ENCODE measurements at places on chromosomes 16 and 17.

DNA sequence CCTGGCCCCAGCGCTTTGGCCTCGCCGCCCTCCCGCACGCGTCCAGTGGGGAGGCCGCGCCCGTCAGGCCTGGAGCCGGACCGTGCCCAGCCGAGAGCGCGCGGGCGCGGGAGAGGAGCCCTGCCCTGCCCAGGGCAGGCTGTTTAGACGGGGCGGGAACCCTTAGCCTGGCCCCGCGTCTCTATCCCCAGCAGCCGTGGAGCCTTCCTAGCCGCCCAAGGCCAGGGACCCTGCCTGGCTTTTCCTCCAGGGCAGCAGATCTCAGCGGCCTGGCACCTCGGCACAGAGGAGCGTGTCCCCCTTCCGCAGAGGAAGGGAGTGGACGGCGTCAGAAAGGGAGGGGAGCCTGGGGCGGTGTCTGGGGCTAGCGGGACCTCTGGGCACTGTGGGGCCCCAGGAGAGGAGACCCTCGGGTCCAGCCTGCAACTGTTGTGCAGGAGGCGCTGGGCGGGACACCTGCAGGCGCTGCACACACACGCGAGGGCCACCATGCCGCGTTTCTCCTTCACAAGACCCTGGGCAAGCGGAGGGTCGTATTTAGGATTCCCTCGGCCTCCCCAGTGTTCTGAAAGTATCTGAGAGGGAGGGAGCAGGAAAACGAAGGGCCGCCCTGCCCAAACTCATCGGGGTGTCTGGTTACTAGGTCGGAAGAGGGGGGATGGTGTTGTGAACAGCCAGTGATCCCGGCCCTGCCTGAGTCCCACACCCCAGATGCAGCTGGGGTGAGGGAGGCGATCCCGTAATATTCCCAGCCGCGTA is 2.3 kb upstream of the NPTX1 start:
- DNase-seq = no peak

DNA sequence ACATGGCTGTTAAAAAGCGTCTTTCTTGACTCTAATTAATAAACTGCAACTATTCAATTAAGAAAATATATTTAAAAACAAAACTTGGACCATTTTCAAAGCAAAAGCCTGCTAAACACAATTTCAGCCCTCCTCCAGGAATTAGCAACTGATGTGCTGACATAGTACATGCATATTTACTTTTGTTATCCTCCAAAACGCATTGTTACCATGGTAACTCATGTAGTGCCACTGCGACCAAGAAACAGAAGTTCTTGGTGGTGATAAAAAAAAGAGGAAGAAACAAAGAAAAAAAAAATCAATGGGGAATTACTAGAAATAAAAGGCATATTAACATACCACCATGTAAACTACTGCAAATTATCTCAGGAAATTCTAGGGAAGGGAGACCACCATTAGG is 793.4 kb upstream of the CDH8 start:
- no peak for DNase-seq

- no peak for DNase-seq
Measured at GRCh38 chr17:77453613-77454241, 313.0 kb downstream of the SEC14L1 start.

- no peak for DNase-seq
Measured at GRCh38 chr16:87678618-87679017, 76.3 kb downstream of the JPH3 start.

- DNase-seq = peak; percentile 89
Measured at GRCh38 chr17:14308965-14309879, 8.3 kb downstream of the HS3ST3B1 start.

DNA sequence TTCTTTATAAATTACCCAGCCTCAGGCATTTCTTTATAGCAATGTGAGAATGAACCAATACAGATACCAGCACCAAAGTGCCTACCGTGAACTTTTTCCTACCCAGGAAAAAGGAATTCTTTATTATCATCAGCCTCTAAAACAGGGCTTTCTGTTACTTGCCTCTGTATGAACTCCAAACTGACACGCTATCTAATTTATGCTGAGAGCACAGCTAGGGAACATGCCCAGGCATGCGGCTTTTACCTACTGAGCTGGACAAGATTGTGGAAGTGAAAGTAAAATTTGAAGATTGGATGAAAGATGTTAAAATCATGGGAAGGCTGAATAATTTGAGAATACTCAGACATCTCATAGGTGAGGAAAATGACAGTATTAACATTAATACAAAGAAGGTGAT is 24.4 kb upstream of the ADCY9 start:
- DNase-seq = no peak

DNA sequence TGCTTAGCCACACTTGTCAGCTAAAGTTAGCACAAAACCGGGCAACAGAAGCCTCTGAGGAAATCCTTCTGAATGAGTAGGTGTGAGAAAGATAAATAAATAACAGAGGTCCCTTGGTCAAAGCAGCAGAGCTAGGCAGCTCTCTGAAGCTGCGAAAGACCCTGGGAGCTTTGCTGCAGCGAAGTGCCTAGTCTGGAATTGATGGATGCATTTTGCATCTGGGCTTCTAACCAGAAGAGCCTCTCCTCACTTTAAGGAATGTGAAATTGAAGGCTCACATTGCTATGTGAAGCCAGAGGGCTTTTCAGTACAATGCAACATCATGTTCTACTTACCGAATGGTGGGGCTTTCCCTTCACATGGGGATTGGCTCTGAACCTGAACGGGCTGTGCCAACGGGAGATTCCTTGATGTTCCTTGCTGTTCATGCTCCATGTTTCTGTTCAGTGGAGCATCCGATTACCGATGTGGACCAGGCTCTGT is 274.6 kb downstream of the HS3ST3B1 start:
- DNase-seq = no peak

DNA sequence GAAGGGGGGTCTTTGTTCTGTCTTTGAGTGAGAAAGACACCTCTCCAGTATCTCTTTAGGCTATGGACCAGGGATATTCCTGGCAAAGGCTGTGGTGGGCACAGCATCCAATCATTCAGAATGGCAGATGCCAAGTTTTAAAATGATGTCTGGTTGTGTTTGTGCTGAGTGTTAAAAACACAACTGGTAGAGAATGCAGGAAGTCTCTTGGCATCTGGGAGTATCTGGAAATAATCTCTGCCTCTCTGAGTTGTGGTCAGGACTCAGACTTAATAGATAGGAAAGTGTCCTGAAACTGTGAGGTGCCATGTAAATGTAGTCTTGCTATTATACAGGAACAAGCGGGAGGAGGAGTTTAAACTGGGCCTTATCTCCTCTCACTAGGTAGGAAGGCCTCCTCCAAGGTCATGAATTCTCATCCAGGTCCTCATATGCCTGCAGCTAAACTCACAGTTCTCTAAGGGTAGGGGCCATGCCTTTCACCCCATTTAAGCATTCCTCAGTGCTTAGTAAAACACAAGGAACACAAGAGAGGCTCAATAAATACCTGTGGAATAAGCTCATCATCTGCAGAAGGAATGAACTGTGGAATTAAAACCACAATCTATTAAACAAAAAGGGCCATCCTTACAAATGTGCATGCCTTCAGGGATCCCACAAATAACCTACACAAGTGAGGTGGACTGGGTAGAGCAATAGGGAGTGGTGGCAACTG is 317.6 kb downstream of the CBLN1 start:
- no peak for DNase-seq

DNA sequence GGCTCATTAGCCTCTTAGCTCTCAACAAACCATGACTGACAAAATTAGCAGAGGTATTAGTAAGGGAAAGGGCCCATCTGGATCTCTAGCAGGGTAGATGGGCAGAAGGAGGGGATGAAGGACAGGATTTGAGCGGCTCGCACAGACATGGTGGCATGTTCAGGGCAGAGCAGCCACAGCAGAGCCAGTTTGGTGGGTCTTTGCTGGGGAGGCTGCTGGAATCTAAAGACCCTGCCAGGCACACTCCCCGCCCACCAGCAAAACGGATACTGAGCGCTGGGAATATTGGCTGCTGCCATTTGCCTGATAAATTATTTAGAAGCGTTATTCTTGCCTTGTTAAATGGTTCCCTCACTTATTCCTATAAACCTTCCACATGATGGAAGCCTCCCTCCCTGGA is 20.7 kb upstream of the NAT9 start:
- DNase-seq = no peak

GRCh38 chr16:89318871-89319630 is 101.5 kb downstream of the ZNF778 start:
- DNase-seq = no peak

DNA sequence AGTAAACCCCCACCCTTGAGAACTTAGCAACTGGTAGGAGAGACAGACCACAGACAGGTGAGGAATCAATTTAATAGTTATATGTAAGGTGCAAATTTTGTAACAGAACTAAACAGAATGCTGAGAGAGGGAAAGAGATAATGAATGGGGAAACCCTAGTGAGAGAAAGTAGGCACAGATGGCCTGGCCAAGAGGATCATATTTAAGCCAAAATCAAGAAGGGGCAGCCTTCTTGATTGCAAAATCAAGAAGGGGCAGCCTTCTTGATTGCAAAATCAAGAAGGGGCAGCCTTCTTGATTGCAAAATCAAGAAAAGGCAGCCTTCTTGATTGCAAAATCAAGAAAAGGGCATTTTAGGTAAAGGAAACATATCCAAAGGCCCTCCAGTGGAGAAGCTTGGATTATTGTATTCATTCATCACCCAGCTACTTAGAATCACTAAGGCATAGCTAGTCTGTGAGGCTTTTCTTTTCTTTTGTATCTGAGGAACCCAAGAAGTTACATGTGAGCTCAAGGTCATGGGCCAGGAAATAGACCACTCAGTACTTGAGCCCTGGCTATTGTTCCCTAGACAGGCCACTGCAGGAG is 190.6 kb downstream of the CYLD start:
- DNase-seq = no peak

DNA sequence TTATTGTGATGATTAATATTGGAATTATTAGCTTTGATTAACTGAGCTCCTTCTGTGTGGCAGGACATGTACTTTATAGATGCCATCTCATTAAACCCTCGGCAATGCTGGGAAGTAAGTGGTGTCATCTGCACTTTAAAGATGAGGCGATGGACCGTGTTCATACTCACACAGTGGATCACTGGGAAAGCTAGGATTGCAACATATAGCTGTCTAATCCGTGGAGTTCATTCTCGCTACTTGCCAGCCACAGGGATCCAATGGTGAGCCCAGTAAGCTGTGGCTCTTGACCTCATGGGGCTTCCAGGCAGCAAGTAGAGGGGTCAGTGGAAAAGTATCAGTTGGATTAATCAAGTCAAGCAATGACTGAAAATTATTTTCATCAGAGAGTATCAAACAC is 587.9 kb downstream of the CDH13 start:
- DNase-seq = no peak

DNA sequence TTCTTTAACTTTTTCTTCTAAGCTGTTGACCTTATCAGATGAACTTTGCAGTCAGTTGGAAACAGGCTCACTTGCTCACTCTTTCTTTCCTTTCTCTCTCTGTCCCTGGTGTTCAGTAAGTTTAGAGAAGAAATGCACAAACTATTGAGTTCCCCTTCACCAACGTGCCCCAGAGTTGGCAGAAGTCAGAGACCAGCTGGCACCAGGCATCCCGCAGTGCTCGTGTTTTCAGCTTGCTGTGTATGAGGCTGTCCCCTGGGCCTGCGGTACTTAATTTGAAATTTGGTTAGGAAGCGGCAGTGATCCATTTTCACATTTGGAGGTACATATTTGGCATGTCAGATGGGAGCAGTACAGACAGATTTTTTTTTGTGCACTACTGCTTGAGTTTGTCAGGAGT is 258.6 kb downstream of the SNX29 start:
- no peak for DNase-seq

DNA sequence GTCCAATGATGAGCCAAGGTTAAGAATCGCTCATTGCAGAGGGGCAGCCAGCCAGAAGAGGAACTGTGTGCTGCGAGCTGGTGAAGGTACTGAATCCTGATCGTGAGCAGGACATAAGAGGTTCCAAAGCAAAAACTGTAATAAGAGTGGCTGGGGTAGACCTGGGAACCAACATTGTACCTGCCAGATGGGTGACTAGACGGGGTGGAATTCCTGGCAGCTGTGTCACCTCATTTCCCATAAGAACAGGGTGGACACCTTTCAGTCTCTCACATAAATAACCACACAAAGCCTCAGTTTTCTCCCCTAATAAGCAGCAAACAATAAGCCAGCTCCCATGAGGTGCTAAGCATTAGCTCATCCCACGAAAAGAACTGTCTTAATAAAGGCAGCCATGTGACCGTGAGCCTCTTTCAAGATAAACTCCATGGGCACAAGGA is 290.3 kb downstream of the SOX9 start:
- no peak for DNase-seq

DNA sequence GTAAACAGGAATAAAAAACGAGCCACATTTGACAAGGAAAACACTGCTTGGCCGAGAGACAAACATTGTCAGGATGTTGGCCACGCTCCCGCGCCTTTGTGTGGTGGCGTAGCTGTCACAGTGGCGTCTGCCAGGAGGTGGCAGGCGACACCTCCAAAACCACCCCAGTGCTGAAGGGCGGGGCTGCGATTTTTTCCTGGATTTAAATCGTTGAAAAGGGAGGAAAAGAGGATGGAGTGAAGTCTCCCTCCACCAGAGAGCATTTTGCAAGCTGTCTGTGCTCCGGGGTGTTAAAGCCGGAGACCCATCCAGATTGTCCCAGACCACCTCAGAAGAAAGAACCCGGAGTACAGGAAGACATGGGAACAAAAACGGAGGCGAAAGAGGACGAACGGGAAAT is 12.7 kb downstream of the MRM3 start:
- DNase-seq = peak; percentile 14

DNA sequence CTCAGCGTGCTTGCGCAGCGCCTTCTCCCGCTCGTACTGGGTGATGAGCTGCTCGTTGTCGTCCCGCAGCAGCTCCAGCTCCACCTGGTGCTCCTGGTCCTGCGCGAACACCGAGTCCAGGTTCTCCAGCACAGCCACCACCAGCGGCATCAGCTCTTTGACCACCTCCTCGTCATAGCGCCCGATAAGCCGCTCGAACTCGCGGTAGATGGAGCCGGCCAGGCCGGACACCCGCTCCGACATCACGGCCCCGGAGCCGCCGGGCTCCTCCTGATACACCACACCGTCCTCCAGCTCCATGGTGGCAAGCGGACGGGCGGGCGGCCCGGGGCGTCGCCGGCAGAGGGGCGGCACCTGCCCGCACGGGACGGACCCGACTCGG is 320 bp downstream of the SPAG9 start:
- peak; percentile 56 for DNase-seq

DNA sequence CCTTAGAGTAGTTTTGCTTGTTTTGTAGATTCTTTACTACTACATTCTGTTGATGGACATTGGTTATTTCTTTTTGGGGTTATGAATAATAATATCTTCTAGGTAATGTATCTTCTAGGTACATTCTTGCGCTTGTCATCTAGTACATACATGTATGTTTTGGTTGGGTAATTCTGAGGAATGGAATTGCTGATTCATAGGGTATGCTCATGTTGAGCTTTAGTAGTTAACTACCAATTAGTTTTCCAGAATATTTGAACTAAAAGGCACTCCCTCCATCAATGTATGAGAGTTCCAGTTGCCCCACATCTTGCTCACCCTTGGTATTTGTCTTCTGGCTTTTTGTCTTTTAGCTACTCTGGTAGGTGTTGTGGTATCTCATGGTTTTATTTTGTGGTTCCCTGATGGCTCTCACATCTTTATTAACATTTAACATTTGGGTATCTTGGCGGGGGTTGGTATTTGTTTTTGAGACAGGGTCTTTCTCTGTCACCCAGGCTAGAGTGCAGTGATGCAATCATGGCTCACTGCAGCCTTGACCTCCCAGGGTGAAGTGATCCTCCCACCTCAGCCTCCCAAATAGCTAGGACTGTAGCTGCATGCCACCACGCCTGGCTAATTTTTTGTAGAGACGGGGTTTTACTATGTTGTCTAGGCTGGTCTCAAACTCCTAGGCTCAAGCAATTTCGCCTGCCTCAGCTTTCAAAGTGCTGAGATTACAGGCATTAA is 47.1 kb downstream of the SLC6A4 start:
- no peak for DNase-seq

All from activated naive CD4-positive, alpha-beta T cell (primary cell).